CD4-positive, alpha-beta T cell treated with Interleukin-17A for 4 hours (primary cell): ENCODE measurements at places on chromosomes 1 and 21.
A peak's percentile ranks its signal among the peaks of the same experiment; 100 is the strongest.

GRCh38 chr1:201489643-201490261, 17.2 kb downstream of the CSRP1 start:
- DNase-seq = no peak

- DNase-seq = peak; percentile 0
Measured at GRCh38 chr21:45286671-45287437, 841 bp downstream of the POFUT2 start.

GRCh38 chr1:201346337-201346939, 31.0 kb downstream of the TNNT2 start:
- DNase-seq = no peak

- no peak for DNase-seq
Measured at GRCh38 chr1:201418461-201418860, 3.1 kb downstream of the TNNI1 start.

DNA sequence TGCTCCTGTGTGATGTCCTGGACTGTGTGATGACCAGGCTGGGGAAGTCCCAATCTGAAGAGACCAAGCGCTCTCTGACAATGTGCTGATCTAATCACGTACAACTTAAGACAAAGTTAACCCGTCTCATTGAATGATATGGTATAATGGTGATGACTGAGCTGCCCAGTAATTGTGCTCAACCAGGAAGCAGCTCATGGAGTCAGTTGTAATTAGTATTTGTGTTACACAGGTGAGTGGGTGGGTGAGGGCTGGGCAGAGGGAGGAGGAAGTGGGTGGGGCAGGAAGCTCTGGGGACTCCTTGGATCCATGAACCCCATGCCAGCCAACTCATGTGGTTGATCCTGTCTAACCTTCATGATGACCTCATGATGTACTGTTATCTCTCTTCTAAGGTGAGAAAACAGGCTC, 8.7 kb upstream of the ECE1 start:
- peak; percentile 40 for DNase-seq

GRCh38 chr1:30847358-30847972, 61.1 kb downstream of the SDC3 start:
- no peak for DNase-seq

DNA sequence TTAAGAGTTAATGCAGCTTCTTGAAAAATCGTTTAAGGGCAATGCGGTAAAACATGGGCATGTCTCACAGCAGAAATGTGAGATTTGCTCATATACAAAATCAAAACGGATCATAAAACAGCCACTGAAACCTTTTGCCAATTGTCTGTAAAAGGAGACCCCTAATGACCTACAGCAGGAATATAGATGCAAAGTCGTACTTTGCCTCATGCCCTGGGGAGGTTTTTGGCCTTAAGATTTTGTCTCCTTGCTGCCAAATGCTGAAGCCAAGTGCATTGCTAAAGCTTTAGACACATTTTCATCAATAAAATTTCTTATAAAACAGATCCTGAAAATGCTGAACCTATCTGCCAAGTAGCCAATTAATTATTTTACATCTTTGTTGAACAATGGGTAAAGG, 226.9 kb downstream of the TGFB2 start:
- DNase-seq = no peak

DNA sequence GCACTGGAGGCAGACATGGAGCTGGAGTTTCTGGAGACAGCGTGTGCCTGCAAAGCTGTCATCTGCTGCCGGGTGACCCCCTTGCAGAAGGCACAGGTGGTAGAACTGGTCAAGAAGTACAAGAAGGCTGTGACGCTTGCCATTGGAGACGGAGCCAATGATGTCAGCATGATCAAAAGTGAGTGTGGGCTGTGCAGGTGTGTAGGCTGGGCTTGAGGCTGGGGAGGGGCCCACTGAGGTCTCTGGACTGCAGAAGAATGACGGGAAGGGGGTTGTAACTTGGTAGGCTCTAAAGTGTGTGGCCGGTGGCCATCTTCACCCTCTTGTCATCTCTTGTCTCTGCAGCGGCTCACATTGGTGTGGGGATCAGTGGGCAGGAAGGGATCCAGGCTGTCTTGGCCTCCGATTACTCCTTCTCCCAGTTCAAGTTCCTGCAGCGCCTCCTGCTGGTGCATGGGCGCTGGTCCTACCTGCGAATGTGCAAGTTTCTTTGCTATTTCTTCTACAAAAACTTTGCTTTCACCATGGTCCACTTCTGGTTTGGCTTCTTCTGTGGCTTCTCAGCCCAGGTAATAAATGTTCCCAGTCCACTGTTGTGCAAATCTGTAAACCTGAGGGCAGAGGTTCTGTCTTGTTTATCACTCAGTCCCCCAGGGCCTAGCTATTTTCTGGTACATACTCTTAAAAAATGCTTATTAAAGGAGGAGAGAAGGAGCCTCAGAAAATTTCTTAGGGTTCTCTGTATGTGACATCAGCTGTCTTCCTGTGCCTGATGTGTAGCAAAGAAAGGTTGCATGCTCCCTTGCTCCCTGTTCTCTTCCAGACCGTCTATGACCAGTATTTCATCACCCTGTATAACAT, 19.9 kb downstream of the ATP8B2 start:
- peak; percentile 88 for DNase-seq

- no peak for DNase-seq
Measured at GRCh38 chr1:183630748-183631147, 4.8 kb downstream of the ARPC5 start.

- DNase-seq = no peak
Measured at GRCh38 chr1:56081736-56082135, 497.6 kb downstream of the PLPP3 start.

GRCh38 chr1:9759939-9760338, 63.8 kb downstream of the CLSTN1 start:
- DNase-seq = no peak

DNA sequence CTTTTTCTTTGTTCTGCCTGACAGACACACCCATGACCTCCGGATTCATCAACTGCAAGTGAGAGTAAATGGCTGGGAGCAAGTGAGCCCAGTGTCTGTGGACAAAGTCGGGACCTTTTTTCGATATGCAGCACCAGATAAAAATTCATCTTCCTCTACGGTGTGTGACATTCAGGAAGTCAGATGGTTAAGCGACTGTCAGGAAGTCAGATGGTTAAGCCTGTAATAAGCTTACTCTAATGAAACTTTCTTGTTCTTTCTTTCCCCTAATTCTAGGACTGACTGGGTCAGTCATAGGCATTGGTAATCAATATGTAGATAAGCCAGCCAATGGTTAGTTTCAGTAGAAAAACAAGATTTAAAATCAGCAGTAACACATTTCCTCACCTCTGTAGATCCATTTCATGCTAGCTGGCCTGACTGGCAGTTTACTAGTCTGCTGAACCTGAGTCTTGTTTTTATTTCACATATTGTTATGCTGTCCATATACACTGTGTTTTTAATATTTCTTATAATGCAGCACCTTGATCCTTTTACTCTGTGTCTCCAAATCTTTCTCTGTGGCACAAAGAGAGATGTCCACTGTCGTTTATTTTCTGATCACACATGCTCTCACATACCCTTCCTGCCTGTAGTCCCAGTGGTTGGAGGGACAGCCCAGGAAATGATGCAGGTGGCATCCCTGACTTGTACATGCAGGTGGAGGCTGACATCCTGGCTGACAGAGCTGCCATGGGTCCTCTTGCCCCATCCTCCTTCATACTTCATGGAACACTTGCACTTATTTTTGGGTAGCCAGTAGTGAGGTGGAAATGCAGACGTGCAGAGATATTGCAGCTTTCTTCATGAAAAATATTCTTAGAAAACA, 115.8 kb downstream of the VPS13D start:
- peak; percentile 49 for DNase-seq

- DNase-seq = no peak
Measured at GRCh38 chr1:174535207-174535606, 87.4 kb downstream of the GPR52 start.

DNA sequence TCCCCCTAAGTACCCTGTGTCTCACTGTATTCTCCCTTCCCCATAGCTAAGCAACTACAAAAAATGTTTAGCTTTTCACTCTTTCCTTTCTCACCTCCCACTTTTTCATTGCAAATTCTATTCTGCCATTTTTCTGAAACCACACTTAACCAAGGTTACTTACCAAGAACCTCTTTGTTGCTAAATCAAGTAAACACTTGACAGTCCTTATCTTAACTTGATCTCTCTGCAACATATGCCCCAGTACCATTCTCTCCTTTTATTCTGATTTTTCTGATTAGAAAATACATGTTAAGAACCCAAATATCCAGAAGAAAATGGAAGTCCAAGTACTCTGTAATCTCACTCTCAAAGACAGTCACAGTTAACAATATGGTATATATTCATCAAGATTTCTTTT, 16.0 kb downstream of the EVI5 start:
- DNase-seq = no peak

GRCh38 chr1:18739897-18740296, 109.3 kb downstream of the PAX7 start:
- DNase-seq = no peak

DNA sequence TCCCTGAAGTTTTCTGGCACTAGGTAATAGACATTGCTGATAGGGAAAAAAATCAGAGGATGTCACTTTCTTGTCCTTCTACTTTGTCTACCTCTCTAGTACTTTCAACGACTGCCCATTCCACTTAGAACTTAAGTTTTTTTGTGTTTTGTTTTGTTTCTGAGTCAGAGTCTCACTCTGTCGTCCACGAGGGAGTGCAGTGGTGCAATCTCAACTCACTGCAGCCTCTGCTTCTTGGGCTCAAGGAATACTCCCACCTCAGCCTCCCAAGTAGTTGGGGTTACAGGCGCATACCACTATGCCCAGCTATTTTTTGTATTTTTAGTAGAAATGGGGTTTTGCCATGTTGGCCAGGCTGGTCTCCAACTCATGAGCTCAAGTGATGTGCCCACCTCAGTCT, 79.2 kb downstream of the SGIP1 start:
- DNase-seq = no peak

DNA sequence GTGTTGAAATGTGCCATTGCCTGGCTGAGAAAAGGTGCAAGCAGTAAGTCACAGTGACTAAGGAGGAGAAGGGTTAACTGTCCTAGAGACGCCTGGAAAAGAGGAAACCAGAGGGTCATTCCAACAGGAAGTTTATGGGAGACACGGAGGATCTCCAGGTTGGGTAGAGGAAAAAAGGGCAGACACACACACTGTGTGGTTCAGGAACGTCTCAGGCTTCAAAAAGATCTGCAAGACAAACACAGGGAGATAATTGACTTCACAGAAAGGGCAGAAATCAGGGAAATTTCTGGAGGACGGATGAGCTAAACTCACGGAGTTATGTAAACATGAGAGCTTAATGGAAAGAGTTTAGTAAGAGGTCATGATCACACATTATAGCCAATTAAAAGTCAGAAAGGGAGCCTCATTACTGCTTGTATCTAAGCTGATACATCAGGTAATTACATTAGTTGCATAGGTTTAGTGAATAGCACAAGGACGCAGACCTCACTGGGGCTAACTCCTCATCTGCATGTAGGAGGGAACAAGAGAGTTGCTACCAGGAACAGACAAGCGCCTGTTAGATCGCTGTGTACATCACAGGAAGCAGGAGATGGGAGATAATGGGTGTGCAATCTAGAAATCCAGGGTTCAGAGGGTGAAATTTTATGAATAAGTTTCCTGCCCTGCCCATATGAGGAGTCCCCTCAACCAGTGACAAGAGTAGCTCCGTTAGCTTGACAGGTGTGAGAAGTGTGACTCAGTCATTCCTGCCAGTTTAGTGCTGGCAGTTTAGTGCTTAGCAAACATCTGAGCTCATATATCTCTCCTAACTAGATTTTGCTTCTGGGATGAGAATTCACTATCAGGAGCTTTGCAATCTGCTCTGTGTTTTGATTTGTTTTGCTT, 96.6 kb upstream of the TNR start:
- DNase-seq = no peak

DNA sequence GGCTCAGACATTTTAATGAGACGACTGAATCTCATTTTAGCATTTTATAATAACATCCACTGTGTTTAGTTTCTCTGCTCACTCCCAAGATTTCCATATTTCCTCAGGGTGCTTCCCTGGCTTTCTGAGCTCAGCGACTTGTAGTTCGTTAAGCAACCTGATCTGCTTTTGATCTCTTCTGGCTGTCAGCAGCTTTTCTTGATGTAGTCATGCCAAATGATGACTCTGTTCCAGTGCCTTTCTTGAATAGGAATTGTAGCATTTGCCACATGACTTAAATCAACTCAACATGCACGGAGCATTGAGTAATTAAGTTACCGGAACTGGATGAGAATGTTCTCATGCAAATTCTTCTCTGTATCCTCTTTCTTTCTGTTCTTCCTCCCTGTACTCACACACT, 246.1 kb downstream of the FMN2 start:
- no peak for DNase-seq

DNA sequence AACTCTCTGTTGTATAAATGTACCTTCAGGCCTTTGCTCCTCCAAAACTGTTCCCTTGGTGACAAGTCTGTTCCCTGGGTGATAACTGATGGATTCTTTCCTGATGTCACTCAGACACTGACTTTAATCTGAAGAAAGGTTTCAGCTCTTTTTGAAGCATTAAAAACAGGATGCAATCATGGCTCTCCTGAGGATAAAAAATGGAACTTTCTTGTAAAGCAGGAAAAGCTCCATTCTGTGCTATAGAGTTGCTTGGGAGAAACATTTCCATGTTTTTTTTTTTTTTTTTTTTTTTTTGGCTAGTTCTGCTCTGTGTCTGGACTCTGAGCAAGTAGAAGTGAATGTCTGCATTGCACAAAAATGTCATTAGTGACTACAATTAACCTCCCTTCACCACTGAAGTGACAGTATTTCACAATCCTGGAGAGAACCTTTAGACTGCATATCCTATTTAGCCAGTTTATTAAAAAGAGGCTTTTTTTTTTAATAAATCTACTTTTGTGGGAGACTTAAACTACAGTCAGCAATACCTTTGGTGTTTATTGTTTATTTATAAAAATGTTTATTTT, 101.7 kb upstream of the PRMT6 start:
- no peak for DNase-seq

DNA sequence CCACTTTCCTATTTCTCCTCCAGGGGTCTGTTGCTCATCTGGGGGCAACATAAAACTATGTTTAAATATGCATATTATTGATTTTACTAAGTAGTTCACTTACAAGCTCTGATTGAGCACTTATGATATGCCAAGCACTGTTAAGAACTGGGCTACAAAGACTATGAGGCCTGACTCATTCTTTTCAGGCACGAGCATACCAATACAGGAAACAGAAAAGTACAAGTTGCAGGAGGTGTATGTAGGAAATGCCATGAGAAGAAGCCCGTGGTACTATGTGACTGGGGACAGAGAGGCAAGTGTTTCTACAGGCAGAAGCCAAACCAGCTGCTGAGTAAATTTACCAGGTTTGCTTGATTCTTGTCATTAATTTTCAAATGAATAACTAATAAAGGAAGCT, 120.4 kb upstream of the PTGFR start:
- DNase-seq = no peak

DNA sequence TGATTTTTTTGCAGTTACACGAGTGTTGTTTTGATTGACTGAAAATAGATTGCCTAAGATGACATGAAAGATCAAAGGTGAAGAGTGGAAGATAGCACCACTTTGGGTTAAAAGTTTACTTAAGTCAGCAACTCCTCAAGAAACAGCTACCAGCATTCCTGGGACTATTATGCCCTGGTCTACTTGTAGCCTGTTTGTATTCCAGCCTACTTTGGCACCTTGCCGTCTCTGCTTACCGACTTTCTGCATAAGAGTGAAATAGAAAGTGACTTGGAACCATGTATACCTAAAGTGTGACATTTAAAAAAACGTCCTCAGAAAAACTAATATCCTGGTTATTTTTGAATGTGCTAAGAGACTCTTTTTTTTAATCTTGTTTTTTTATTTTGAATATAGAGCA, 631.5 kb upstream of the PTBP2 start:
- DNase-seq = no peak
